ENCODE measurements at places on chromosomes 11 and 22.
A peak's percentile ranks its signal among the peaks of the same experiment; 100 is the strongest.

DNA sequence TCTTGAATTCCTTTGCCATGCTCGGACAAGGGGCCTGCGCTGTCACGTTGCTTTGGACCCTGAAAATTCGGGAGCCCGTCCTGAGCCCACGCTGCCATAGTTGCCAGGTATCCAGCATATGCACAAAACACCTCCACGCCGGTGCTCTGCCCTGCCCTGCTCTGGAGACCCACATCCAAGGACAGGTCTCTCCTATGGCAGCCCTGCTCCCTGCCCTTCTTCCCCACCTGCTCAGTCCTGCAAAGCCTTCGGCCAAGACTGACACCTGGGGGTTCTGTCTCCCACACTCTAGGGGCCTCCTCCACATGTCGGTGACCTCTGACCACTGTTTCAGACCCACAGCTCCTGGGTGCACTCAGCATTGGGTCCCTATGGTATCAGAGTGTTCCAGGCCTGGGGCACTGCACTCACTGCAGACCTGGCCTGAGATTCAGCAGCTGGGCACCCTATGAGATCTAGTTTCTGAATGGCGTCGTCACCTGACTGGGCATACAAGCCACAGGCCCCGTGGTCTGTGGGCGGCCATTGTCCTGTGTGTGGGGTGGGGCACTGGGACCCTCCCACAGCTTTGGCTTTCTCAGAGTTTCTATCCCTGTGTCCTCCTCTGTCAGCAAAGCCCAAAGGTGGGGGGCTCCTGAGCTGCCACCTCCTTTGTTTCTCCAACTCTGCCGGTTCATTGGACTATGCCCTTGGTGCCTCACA, 2.0 kb upstream of the KRTAP5-6 start:
- no peak for DNase-seq

DNA sequence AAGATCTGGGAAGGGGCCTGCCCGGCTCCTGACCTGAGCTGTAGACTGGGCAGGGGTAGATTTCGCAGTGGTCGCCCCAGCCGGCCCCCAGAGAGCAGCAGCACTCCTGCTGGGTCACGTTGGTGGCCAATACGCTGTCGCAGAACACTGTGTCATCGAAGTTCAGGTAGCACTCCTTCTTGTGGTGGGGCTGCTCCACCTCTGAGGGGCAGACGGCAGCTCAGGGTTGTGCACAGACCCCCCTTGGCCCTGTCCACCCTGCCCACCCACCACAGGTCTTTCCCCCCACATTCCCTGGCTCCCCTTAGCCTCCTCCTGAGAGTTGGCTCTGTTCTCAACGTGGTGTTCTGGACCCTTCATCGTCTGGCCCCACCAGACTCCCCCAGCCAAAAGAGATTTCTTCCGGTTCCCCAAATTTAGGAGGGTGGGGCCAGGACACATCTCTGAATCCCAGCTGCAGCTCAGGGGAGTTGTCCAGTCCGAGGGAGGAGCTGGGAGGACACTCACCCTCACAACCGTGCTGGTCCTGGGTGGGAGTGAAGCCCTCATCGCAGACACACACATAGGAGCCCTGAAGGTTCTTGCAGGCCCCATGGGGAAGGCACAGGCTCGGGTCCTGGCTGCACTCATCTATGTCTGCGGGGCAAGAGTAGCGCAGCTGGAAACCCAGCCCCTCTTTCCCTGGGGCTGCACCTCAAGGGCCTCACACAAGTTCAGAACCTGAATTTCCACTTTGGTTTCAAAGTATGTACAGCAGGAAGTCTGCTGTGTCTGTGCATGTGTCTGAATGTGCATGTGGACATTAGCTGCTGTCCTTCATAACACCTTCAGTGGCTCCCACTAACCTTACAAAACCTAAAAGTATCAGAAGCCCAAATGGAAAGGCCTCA, 16.5 kb downstream of the SCYL1 start:
- no peak for DNase-seq

DNA sequence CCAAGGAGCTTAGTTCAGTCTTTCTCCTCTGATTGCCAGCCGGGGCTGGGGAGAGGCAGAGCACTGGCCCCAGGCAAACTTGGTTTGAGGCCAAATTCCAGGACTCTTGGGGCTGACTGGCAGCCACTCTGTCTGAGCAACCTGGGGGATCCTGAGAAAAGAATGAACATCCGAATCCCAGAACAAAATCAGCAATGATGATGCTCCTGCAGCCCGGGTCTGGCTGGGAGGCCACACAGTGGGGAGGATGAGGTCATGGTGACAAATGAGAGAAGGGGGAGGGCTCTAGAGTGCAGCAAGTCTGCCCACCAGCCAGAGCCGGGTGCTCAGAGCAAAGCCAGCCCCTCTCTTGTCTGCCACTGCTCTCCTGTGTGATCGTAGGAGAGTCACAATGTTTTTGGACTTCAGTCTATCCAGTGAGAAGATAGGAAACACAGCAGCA, 71.8 kb upstream of the PAX6 start:
- no peak for DNase-seq

DNA sequence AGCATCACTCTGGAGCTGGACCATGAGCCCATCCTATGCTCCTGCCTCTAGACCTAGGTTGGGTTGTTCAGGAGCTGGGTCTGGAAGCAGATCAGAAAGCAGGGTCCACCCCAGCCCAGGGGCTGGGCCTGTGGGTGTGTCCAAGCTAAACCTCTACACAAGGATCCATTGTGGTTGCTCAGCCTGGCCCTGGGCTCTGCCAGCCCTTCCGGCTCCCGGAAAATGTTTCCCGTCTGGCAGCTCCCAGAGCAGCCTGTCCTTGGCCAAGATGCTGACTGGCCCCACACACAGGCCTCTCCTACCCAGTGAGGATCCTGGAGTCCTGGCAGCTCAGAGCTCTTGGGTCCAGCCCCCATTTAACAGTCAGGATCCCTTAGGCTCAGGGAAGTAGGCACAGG, 35.3 kb upstream of the FCHSD2 start:
- DNase-seq: peak; percentile 53

GRCh38 chr11:113865873-113866272, 9.5 kb downstream of the USP28 start:
- no peak for DNase-seq

DNA sequence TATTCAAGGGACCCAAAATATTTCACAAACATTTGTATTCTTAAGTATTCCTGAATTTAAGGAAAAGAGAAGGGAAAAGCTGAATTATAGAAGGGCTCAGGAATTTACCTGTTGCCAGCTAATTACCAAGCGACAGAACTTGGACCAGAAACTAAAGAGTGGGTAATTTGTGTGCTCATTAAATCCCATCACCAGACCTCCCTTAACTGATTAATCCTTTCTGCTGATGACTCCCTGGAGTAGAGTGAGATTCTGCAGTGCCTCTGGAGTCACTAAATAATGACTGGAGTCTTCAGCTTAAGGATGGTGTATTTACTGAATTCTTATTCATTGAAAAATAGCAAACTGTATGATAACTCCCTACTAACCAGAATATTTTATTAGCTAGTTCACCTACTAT, 74.0 kb upstream of the RAB1B start:
- DNase-seq: no peak

- DNase-seq: peak; percentile 47
Observed at GRCh38 chr11:73330569-73331093, 22.6 kb downstream of the ARHGEF17 start.

- DNase-seq: peak; percentile 76
Observed at GRCh38 chr22:41132550-41132949, 40.2 kb downstream of the EP300 start.

- DNase-seq: no peak
Observed at GRCh38 chr22:47092896-47093311, 330.5 kb downstream of the TBC1D22A start.

DNA sequence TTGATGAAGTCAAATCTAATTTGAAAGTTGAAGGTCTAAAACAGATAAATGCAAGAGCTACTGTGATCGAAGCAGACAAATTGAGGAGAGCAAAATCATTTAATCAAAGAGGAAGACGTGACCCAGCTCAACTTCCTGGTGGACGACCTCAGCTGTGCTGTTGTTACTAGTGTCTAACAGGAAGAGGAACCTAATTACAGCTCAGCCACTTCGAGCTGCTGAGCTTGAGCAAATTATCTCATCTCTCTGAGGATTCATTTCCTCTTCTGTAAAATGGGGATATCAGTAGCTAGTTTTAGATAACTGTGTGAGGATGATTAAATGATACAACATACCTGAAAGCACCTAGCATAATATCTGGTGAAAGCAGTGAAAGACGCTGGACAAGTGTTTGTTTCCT, 48.6 kb upstream of the OLFML1 start:
- peak; percentile 46 for DNase-seq

GRCh38 chr11:8243458-8243857, 20.2 kb downstream of the LMO1 start:
- no peak for DNase-seq

DNA sequence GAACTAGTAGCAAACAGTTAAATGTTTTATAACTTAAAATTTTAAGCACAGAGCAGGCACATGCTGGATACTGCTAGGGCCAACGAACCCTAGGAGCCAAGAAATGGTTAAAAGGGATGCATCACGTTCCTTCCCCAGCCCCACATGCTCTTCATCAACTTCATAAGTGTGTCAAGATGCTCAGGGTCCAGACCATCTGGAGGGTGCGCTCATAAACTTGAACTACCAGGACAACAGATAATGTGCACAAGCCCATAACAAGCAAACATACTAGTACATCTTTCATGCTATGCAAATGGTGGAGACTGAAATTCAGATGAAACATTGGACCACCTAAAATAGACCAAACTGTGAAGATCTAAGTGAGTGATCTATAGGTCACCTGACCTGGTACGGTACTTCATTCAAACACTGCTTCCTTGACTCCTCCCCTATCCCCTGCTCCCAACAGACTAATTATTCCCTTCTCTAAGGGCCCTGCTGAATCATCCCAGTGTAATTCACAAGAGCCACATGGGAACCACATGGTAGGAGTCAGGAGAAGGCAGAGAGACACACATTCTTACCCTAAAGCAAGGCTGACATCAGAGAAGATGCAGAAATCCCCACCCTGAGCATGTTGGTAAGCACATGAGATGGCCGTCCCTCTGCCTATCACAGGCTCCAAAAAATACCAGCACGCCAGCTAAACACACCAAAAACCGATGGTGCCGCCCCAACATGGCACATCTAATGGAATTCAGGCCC, 83.9 kb downstream of the ETS1 start:
- DNase-seq: no peak

- DNase-seq: no peak
Observed at GRCh38 chr11:34160049-34160721, 54.8 kb downstream of the NAT10 start.

Data from muscle of leg (tissue), 16 donors.